WTC11 (cell line): ENCODE measurements at places on chromosomes 11 and 22.

- no peak for DNase-seq
Observed at GRCh38 chr11:15967166-15967565, 389.2 kb downstream of the SOX6 start.

- no peak for DNase-seq
Observed at GRCh38 chr22:27540656-27541396, 260.7 kb downstream of the MN1 start.

- no peak for DNase-seq
Observed at GRCh38 chr11:11113626-11114025, 239.4 kb downstream of the CSNK2A3 start.

GRCh38 chr22:49751318-49751965 is 76.2 kb downstream of the BRD1 start:
- DNase-seq = no peak

DNA sequence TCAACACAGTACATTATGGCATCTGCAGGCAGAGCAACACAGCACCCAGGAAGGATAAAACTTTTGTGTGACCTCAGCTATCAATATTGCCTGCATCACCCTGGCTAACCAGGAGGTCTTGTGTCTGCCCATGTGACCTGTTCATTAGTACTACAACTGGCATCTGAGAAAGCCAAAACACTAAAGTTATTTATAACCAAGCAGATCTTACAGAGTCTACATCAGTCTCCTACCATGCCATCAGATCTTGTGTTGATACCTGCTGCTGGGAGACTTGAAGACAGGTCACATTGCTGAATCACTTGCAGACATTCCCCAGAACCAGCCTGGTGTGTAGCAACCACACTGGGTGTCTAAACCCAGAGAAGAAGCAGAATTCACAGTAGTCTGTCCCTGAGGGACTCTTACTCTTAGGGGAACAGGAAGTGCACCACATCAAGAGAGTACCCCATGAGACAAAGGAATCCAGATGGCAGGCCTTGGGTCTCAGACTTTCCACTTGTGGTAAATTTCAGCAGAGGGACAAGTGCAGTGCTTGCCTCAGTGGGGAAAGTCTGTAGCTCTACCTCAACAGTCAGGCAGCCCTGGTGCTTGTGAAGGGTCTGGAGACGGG is 7.0 kb downstream of the OR9G1 start:
- no peak for DNase-seq

DNA sequence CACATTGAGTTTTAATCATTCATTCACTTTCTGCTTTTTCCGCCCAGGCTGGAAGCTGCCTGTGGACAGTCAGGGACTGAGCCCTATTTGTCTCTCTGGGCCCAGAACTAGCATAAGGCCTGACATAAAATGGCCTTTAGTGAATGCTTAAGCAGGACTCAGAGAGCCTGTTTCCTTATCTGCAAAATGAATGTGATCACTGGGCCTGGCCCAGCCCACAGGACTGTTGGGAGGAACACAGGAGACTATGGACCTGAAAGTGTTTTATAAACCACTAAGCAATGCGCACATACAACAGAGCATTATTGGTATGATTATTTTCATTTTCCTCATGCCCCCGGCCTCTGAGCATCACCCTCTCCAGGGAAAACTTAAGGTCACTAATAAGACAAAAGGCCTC is 3.9 kb upstream of the MYH9 start:
- DNase-seq = no peak

DNA sequence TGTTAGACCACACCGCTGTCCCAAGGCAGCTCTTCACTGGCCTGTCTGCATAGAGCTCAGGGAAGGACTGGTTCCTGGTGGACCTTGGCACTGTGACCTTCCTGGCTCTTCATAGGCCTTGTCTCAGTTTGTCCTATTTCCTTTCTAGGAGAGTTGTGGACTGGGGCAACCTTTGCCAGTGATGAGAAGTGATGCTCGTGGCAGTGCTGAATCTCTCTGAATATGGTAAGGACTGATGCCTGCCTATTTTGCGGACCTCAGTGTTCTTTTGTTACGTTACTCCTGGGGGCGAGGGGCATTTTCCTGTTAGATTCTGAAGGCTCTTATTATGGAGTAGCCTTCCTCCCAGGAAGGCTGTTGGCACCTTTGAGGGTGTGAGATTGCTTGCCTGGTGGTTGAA is 24.2 kb downstream of the CABIN1 start:
- DNase-seq = no peak

- no peak for DNase-seq
Observed at GRCh38 chr11:15141381-15141780, 26.7 kb downstream of the INSC start.

DNA sequence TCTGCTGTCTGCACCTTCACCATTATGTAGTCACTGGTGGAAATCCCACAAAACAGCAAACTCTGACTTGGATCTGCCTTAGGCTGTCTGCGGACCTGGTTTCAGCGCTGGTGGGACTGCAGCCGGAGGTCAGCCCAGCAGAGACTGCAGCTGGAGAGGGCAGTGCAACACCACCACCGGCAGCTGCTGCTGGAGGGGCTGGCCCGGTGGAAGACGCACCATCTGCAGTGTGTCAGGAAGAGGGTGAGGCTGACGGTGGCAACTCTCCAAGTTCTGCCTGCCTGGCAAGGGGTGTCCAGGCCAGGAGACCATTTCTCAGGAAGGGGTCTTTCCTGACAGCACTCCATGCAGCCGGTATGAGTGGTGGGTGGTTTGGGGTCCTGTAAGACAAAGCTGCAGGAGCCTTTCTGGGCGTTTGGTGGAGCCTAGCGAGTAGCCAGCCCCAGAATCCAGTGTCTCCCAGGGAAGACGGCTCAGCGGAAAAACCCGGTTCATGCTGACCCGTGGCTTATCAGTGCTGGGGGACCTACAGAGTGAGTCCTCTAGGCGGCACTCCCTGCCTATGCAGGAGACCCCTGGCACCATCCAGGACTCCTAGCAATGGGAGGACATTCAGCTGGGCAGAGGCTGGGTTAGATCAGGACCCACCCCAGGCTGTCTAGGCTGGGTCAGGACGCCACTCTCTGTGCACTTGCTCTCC is 50.8 kb downstream of the PISD start:
- DNase-seq = no peak

GRCh38 chr11:111347723-111348115 is 31.4 kb downstream of the POU2AF1 start:
- DNase-seq = no peak

- peak; percentile 10 for DNase-seq
Observed at GRCh38 chr11:65412271-65413076, 10.1 kb upstream of the NEAT1 start.

GRCh38 chr11:100753172-100753543 is 66.1 kb downstream of the ARHGAP42 start:
- peak; percentile 56 for DNase-seq

GRCh38 chr22:42366806-42367581 is 65.2 kb downstream of the NFAM1 start:
- DNase-seq = no peak

DNA sequence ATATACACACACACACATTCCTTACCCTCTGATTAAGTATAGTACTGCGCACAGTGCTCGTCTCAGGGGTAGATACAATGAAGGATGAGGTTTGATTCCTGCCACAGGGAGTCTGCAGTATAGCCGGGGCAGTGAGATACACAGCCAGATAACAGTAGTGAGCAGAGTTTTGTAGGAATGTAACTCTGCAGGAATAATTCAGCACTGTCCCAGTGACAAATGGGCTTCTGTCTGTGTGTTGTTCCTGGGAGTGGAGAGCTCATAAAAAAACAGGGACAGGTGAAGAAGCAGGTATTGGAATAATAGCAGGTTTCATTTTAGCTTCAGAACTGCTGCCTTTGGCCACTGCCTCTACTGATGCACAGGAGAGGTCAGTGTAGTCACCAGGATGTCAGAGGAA is 85.3 kb upstream of the OR9Q1 start:
- no peak for DNase-seq

GRCh38 chr11:13210424-13210823 is 67.2 kb upstream of the BMAL1 start:
- DNase-seq = peak; percentile 62

DNA sequence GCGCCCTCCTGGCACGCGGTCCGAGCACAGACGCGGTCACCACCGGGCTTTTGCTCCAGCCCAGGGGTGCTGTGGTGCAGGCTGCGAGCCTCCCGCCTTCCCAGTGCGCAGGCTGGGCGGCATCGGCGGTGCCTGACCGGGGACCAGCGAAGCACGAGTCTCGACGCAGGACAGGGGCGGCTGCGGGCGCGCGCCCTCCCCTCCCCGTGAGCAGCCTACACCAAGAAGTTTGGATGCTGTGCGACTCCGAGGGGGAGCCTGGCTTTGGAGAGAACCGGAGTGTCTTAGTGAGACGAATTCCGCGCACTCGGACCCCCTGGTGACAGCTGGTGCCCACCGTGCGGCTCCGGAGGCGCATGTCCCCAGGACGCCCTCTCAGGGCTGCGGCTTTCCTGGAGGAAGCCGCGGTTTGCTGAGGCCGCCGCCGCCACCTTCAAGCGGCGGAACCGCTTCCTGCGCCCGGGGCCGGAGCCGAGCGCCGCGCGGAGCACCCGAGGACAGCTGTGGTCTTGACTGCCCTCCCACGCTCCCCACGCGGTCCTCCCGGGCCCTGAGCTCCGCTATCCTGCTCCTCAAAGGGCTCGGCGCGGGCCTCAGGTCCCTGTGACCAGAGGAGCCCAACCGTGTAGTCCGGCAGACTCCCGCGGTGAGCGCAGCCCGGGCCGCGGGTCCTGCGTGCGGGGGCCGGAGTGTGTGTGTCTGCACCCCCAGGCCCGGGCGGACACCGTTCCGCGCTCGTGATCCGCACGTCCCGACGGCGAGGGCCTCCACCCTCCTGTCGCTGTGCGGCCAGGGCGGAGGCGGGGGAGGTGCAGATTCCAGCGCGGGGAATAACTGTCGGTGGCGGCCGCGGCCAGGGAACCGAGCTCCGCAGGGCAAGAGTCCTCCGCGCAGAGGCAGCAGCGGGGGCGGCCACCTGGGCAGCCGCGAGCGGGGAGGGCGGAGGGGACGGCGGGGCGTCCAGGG is 1.7 kb downstream of the FGF3 start:
- DNase-seq = peak; percentile 43

DNA sequence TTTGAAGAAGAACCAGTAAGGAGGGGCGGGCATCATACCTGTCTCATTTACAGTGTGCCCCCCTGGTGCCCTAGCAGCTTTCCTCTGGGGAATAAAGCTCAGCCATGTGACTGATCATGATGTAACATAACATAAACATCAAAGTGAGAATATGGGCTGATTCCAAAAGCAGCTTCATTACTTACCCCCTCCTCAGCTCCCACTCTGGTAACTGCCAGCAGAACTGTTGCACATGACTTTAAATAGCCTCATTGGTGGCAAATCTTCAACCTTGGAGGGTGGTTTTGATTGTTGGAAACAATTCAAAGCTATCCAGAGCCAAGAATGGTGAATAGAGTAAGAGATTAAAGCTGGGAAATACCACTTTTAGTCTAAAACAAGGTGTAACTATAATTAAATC is 384.6 kb downstream of the BUD13 start:
- DNase-seq = no peak

DNA sequence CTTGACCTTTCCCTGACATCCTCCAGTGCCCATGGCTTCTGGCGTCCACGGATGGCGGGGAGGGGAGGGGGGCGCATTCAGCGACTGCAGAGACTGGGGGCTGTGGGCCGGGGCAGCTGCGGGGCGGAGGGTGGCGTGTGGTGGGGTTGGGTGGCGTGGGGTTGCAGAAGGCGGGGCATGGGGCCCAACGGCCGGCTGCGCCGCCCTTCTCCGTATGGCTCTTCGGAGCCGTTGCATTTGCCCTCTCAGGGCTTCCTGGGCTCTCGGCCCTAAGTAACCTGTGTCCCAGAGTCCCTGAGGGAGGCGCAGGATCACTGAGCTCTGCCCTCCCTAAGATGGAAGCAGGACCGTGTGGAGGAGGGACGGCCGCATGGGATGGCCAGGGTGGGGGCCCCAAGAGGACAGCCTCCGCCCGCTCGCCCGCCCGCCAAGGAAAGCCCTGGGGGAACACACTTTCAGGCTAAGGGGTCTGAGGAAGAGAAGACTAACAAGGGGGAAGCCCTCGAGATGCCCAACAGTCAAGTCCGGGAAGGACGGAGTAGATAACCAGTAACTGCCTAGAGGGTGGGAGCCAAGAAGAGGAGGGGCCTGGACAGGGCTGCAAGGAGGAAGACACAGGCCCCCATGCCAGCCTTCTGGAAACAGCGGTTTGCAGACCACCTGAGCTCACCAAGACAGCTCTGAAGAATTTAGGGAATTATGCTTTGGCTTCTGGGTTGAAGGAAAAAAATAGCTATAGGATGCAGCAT is 9.2 kb upstream of the AIFM3 start:
- DNase-seq = peak; percentile 58

GRCh38 chr11:70641369-70641768 is 243.0 kb downstream of the CTTN start:
- DNase-seq = peak; percentile 34

- no peak for DNase-seq
Observed at GRCh38 chr11:96112192-96113128, 188.6 kb upstream of the MTMR2 start.

DNA sequence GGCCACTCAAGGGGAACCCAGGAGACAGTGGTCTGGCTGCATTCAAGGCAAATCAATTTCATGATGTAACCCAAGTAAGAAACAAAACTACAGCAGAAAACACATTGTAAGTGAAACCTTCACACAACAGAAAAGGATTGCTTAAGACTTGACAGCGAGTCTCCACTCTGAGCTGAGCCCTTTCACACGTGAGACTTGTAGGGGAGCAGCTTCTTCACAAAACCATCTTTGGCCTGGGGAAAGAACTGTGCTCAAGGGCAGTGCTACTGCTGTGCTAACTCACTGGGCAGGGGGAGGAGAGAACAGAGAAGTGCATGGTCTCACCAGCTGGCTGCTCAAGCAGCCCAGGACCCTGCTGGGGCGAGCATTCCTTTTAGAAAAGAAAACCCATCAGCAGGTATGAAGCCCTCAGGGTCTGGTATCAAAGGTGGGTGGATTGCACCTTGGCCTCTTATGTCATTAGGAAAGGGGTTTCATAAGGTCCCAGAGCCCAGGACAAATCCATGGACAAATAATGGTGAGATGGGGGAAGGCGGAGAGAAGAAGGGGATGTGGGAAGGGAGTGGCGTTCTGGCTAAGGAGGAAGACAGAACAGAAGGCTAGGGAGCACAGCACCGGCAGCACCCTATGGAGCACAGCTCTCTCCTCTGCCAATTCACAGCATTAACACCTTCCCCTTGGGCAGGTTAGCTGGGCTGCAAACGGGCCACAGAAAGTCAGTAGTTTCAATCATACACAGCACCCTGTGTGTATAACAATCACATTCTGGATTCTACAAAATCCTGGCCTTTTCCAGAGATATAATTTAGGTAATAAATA is 20.6 kb upstream of the RAPSN start:
- no peak for DNase-seq

GRCh38 chr22:45880091-45880715 is 96.8 kb downstream of the WNT7B start:
- DNase-seq = no peak

DNA sequence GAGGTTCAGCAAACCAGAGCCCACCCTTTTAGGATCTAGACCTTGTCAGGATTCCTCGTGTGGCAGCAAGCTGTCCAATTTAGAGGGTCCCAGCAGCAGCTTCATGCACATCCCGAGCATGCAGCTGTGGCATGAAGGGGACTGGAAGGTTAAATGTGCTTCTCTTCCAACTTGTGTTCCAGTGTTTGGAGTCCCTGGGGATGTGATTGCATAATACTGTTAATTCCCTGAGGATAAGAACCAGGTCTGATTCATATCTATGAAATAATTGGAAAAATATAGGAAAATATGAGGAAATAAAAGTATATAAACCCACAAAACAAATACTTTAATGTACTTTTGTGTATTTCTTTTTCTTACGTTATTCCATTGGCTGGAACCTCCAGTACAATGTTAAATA is 130.5 kb downstream of the MORC2 start:
- DNase-seq = no peak
